ENCODE measurements at places on chromosomes 12 and 14.

DNA sequence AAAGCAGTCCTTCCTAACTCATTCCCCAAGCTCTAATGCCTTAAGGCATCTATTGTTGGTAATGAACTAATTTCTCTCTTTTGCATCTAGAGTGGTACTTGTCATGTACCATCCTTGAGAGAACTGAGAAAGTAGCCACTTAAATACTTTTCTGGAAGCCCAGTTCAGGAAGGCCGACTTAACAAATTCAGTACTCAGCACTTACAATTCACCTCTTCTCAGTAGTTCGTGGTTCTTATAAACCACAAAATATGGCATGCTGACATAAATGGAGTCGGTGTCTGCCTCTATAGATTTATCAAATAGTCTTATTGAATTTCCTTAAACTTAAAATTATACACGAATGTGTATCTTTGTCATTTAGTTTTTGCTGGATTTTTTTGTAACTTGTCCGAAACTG is 9.4 kb upstream of the COCH start:
- no peak for DNase-seq

DNA sequence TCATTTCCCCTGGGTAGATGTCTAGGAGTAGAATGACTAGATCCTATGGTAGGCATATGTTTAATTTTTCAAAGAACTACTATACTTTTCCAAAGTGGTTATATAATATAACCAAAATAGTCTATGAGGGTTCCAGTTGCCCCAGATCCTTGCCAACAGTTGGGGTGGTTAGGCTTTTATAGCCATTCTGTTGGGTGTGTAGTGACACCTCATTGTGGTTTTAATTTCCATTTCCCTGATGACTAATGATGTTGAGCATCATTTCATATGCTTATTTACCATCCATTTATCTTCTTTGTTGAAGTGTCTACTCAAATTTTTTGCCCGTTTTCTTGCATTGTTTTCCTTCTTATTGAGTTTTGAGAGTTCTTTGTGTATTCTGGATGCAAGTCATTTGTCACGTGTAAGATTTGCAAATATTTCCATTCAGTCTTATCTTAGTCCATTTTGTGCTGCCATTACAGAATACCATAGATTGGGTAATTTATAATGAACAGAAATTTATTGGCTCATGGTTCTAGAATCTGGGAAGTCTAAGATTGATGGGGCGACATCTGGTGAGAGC is 4.7 kb downstream of the SYNE2 start:
- DNase-seq: no peak

DNA sequence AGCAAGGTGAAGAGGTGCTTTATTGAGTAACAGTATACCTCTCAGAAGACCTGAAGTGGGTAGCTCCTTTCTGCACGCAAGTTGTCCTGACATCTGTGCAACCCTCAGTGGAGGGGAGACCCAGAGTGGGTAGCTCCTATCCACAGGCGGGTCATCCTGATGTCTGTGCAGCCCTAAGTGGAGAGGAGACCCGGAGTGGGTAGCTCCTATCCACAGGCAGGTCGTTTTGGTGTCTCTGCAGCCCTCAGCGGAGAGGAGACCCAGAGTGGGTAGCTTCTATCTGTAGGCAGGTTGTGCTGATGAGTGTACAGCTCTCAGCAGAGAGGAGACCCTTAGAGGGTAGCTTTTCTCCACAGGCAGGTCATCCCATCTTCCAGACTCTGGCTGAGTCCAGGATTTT is 45.1 kb upstream of the PRPF39 start:
- peak; percentile 73 for DNase-seq

- no peak for DNase-seq
Measured at GRCh38 chr12:55682087-55682796, 25.5 kb downstream of the ITGA7 start.

DNA sequence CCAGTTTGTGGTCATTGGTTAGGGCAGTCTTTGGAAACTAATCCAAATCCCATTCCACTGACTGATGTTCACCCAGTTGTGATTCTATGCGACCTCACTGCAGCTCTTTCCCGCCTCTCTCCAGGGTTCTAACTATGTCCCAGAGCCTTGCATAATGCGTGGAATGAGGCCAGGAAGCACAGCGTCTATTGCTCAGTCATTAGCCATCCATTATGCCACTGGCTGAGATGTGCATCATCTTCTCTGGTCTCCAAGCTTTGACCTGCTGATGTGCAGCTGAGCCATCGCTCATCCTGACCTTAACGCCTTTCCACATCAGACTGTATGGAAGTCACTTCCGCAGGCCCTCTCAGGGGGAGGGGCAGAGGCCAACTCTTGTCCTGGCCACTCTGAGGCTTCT is 115.4 kb upstream of the VRK1 start:
- no peak for DNase-seq

DNA sequence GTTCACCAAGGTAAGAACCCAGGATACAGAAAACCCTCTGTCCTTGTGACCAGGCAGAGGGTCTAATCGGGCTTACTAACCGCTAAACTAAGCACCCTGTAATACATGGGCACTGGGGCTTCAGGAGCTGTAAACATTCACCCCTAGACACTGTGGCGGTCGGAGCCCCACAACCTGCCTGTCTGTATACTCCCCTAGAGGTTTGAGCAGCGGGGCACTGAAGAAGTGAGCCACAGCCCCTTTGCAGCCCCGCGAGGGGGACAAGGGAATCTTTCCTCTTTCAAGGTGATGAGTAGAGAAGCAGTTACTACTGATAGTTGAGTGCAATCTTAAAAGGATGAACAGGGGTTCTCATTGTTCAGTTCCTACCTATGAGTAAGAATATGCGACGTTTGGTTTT is 397.2 kb downstream of the AEBP2 start:
- no peak for DNase-seq

DNA sequence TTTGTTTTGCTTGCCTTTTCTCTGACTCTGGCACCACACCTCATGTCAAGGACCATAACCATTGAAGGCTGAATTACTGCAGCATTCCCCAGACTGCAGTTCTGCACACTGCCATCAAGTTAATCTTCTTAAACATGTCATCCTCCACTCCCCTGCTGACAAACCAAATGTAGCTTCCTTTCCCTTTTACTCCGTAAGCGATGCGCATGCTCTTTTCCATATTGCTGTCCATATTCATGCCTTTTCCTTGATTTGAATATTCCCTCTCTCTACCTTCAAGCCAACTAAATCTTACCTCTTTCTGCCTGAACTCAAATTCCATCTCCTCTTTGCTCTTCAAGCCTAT is 13.6 kb downstream of the GPX2 start:
- DNase-seq: no peak

GRCh38 chr14:52179141-52179790 is 88.2 kb upstream of the PTGDR start:
- DNase-seq: no peak

GRCh38 chr12:94290353-94290752 is 142.0 kb downstream of the PLXNC1 start:
- DNase-seq: no peak

DNA sequence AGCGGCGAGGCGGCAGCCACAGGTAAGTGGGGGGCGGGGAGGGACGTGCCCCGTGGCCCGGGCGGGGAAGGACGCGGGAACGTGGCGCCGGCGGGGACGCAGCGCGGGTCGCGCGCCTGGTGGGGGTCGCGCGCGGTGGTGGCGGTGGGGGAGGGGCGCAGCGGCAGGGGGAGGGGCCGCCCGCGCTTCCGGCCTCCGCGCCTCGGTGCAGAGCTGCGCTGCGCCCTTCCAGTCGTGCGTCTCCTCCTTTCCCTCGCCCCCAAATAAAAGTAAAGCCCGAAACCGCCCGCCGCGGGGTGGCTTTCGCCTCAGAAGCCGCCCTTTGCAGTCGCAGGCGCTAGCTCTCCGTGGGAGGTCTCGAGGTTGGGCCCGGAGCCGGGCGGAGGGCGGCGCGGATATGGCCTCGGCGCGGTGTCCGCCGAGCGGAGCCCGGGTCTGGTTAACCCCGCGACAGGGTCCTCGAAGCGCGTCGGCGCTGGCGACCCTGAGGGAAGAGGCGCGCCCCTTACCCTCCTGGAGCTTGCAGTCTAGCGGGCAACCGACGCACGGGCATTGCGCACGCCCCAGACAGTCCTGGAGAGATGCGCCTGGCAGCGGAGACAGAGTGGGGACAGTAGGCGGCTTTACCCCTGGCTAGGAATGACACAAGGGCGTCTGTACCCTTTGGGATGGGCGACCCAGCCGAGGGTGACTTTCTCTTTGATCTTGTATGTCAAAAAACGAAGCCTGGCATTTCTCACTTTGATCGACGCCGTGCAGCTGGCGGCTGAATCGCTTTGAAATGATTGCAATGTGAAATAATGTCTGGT is 589 bp downstream of the ATF1 start:
- peak; percentile 84 for DNase-seq
